Endothelial cell of umbilical vein (primary cell): ENCODE measurements at places on chromosomes 7 and 10. TPM values are rescaled to one million over a fixed set of nuclear protein-coding genes. Genes with fewer than 3 reads are reported as not detected.

Gene SPDYE5
- total RNA-seq: 0.16 TPM in 1 of 2 replicates, not detected in the other

Gene SPDYE1
- 0.12 TPM in 1 of 2 replicates, not detected in the other for total RNA-seq

Gene FAM25A
- total RNA-seq: not detected in 2 replicates

Gene ETV1
- total RNA-seq: 16.6 and 18.7 TPM in 2 replicates

Gene SH2B2
- 0.25 and 0.73 TPM in 2 replicates for total RNA-seq

DNA sequence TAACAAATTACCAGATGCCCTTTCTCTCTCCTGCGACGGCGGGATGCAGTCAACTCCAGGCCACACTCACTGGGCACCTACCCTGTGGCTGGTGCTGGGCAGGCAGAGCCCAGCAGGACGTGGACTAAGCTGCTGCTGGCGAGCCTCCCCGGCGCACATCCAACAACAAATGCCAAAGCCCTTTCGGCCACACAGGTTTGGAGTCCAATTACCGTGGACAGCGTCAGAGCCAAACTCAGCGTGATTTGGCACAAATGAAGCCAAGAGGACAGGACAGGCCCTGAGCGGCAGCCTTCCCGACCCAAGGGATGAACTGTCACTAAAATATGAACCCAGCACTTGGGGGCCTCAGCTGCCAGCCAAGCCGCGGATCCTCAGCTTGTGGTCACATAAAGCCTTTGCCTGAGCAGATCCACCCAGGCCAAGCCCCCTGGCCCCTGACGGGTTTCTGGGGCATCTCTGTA lies 28.4 kb downstream of the DAGLB start:
- no peak overlapping the region for H3K27ac ChIP-seq
- H3K36me3 ChIP-seq: peaks cover 12% of the 10 kb centered on the region
- no peaks in the 10 kb centered on the region for H3K4me1 ChIP-seq
- no peak overlapping the region for H3K4me3 ChIP-seq
- DNase-seq: no peak
- no peaks in the 10 kb centered on the region for H3K27me3 ChIP-seq

DNA sequence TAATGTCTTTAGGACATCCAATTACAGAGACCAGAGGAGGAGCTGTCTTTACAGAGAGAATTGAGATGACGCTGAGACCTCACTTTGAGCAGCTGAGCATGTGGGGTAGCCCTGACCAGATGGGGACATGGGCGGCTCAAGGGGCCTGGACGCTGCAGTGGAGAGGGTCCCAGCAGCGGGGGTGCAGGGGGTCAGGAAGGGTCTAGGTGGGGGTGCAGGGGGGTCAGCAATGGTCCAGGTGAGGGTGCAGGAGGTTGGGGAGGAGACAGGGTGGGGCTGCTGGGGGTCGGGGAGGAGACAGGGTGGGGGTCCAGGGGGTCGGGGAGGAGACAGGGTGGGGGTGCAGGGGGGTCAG lies 43.2 kb upstream of the CFAP46 start:
- H3K4me1 ChIP-seq: no peaks in the 10 kb centered on the region
- no peak overlapping the region for H3K27ac ChIP-seq
- no peaks in the 10 kb centered on the region for H3K27me3 ChIP-seq
- no peak for DNase-seq
- H3K36me3 ChIP-seq: no peaks in the 10 kb centered on the region

DNA sequence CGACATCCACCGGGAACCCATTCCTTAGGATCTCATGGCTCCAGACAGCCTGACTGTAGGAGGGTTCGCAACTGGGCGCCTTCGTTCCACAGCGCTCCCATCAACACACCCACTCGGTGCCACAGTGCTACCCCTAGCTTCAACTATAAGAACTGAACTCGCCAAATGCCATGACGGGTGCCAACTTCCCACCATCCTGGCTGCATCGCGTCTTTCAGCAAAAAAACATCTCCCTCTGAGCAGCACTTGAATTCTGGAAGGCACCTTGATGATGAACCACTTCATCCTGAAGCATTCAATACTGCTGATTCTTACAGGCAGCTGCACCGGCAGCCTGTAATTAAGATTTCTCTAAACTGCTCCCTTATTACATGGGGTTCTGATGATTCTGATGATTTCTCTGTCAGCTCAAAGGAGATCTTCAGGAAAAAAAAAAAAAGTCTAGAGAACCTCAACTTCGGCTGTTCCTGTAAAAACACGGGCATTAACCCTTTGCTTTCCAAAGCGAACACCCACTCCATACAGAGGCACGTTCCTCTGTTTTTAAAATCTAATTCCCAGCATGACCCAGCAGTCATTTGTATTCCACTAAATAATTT lies 1.3 kb downstream of the CYTH3 start:
- H3K27me3 ChIP-seq: peaks cover 3% of the 10 kb centered on the region
- no peaks in the 10 kb centered on the region for H3K36me3 ChIP-seq
- H3K27ac ChIP-seq: no peak overlapping the region
- peak; percentile 61 for DNase-seq
- peaks cover 9% of the 10 kb centered on the region for H3K4me1 ChIP-seq

- no peaks in the 10 kb centered on the region for H3K27me3 ChIP-seq
- H3K4me3 ChIP-seq: no peak overlapping the region
- H3K4me1 ChIP-seq: no peaks in the 10 kb centered on the region
- no peaks in the 10 kb centered on the region for H3K36me3 ChIP-seq
These were observed 767.2 kb downstream of the NXPH1 start for GRCh38 chr7:9200626-9201025.

DNA sequence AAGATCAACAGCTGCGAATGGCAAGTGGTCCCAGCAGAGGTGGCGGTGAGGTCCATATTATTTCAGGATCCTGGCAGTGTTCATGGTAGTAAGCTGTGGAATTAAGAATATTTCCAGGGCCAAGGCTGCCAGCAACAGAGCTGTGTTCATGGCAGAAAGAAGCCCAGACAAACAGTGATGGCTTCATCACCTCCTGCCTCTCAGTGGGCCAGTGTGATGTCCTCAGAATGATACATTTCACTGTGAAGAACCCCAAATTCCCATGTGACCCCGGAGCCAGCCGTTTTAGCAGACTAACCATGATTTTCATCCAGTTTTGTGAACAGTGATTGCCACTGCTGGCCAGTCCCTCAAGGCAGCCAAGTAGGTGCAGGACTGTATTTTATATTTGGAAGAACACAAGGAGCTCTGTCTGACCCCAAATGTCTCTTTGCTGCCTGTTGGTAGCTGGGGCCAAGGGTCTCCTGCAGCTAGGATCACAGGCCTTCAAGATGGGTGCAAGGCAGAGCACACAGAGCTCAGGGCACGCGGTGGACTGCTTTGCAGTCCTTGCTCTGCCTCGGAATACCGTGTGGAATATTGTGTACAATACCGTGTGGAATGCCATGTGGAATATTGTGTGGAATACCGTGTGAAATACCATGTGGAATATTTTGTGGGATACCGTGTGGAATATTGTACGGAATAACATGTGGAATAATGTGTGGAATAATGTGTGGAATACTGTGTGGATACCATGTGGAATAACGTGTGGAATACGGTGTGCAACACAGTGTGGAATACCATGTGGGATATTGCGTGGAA lies 132.3 kb upstream of the CHST15 start:
- no peak overlapping the region for H3K27ac ChIP-seq
- H3K4me1 ChIP-seq: peaks cover 9% of the 10 kb centered on the region
- H3K27me3 ChIP-seq: no peaks in the 10 kb centered on the region
- H3K4me3 ChIP-seq: no peak overlapping the region

DNA sequence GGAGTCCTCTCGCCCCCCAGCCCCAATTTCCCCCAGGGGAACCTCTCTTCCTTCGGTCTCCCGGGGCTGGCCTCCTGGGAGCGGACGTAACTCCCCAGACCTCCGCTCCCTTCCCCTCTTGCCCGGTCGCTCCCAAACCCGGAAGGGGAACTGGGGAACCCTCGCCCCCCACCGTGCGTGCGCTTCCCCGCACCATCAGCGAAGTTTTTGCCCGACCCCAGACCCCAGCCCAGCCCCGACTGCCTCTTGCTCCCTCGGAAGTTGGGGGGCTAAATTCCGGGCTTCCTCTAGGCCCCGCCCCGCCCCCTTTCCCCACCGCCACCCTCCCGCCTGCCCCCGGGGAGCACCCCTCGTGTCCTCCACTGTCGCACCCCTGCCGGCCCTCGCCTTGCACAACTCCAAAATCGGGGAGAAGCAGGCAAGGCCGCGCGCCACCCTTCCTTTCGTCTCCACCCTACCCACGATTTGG lies 436 bp downstream of the GNB2 start:
- H3K36me3 ChIP-seq: peaks cover 23% of the 10 kb centered on the region
- peaks cover 5% of the 10 kb centered on the region for H3K27me3 ChIP-seq
- DNase-seq: no peak
- H3K27ac ChIP-seq: peak overlapping the region; percentile 42

DNA sequence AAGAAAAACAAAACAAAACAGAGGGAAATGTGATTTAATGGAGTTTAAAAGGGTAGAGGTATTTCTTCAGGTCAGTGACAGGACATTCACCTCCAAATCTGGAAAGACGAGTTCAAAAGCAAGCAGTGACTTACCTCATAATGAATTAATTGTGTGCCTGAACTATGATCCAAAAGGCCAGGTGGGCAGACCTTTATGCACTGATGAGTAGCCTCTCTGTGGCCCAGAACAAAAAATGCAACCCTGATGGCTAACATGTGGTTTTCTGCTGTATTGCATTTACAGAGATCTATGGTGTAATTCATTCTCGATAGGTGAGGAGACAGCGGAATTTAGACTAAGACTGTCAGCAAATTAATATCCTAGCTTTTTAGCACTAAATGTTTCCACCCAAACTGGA lies 142.0 kb downstream of the HDAC9 start:
- H3K27ac ChIP-seq: no peak overlapping the region
- no peaks in the 10 kb centered on the region for H3K27me3 ChIP-seq
- DNase-seq: no peak

DNA sequence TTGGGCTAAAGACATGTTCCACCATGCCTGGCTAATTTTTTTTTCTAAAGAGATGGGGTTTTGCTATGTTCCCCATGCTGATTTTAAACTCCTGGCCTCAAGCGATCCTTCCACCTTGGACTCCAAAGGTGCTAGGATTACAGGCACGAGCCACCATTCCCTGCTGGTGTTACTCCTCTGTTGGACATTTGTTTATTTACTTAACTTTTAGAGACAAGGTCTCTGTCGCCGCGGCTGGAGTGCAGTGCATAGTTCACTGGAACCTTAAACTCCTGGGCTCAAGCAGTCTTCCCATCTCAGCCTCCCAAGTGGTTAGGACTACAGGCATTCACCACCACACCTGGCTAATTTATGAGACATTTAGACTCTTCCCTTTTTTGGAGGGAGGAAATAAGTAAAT lies 38.9 kb downstream of the CCAR1 start:
- no peaks in the 10 kb centered on the region for H3K27me3 ChIP-seq
- H3K36me3 ChIP-seq: peaks cover 30% of the 10 kb centered on the region
- no peak for DNase-seq
- H3K27ac ChIP-seq: no peak overlapping the region

DNA sequence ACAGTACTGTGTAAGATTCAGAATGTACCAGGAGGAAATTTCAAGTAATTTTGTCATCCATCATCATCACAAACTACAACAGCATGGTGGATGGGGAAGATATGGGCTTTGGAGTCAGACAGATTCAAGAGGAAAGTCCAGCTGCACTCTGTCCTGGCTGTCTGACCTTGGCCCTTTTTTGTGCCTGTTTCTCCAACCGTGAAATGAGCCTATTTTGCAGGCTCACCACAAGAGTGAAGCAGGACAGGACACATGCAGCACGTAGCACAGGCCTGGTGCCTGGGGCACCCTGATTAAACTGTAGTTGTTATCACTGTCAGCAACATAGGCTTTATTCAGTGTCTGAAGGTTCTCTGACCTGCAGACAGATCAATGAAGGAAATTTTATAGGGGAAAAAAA lies 37.6 kb downstream of the RHOBTB1 start:
- H3K4me1 ChIP-seq: peaks cover 6% of the 10 kb centered on the region
- H3K4me3 ChIP-seq: no peak overlapping the region
- H3K36me3 ChIP-seq: peaks cover 2% of the 10 kb centered on the region
- DNase-seq: no peak
- H3K27ac ChIP-seq: no peak overlapping the region

DNA sequence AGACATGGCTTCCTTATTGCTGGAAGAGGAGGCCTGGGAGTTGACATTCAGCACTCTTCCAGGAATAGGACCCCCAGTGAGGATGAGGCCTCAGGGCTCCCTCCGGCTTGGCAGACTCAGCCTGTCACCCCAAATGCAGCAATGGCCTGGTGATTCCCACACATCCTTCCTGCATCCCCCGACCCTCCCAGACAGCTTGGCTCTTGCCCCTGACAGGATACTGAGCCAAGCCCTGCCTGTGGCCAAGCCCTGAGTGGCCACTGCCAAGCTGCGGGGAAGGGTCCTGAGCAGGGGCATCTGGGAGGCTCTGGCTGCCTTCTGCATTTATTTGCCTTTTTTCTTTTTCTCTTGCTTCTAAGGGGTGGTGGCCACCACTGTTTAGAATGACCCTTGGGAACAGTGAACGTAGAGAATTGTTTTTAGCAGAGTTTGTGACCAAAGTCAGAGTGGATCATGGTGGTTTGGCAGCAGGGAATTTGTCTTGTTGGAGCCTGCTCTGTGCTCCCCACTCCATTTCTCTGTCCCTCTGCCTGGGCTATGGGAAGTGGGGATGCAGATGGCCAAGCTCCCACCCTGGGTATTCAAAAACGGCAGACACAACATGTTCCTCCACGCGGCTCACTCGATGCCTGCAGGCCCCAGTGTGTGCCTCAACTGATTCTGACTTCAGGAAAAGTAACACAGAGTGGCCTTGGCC lies 4.3 kb downstream of the PGAM2 start:
- H3K27me3 ChIP-seq: peaks cover 2% of the 10 kb centered on the region
- no peak for DNase-seq
- no peaks in the 10 kb centered on the region for H3K4me1 ChIP-seq

GRCh38 chr10:119197921-119198320 lies 9.4 kb upstream of the GRK5 start:
- no peaks in the 10 kb centered on the region for H3K36me3 ChIP-seq
- H3K27me3 ChIP-seq: no peaks in the 10 kb centered on the region
- H3K4me1 ChIP-seq: peaks cover 21% of the 10 kb centered on the region
- H3K4me3 ChIP-seq: no peak overlapping the region
